ENCODE measurements at places on chromosomes 7 and 10. TPM values are rescaled to one million over a fixed set of nuclear protein-coding genes. Genes with fewer than 3 reads are reported as not detected.
A peak's percentile ranks its signal among the peaks of the same experiment; 100 is the strongest.

DNA sequence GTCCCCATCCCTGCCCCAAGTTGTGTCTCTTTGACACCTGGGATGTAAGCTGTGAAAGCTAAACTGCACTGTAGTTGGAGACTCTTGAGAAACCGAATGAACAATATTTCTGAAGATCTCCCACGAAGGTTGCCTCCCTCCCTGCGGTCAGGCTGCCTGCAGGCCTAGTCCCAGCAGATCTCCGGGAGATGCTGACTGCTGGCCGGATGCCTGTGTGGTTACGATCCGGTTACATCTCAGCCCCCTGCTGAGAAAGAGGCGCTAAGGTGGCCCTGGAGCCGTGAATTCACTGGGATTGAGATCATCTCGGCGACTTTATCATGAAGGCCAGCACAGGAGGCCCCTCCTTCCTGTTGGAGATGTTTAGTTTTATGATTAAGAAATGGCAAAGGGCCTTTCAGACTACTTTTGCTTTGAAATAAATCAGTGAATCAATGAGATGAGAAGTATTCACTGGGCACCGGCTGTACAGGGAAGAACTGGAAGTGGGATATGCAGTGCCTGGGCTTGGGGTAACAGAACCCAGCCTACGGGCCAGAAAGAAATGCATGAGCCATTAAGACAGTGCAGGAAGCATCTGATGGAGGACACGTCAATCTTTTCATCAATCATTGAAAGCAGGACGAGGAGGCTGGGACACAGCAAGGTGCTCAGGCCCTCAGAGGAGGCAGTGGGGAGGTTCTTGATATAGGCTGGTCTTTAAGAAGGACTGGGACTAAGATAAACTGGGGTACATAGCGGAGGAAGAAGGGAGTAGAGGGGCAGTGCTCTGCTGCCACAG lies 177.6 kb downstream of the PRKAG2 start:
- DNase-seq = no peak

DNA sequence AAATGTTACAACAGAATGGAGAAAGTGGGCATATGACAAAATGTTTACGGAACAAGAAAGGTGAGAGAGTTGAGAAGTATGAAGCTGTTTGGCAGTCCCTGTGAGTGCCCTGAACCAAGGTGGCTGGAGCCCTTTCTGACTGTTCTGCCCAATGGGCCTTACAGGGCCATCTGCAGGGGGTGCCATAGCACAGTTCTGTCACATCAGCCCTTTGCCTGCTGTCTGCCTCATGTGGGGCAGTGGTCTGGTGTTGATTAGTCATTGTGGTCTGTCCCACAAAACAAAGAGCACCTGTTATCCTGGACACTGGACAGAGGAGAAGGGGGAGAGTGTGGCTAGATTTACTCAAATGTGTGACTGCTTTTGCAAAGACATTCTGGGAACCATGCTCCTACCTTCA lies 51.5 kb upstream of the OSBPL3 start:
- no peak for DNase-seq

GRCh38 chr10:118045837-118046394 lies 825 bp downstream of the RAB11FIP2 start:
- peak; percentile 30 for DNase-seq

DNA sequence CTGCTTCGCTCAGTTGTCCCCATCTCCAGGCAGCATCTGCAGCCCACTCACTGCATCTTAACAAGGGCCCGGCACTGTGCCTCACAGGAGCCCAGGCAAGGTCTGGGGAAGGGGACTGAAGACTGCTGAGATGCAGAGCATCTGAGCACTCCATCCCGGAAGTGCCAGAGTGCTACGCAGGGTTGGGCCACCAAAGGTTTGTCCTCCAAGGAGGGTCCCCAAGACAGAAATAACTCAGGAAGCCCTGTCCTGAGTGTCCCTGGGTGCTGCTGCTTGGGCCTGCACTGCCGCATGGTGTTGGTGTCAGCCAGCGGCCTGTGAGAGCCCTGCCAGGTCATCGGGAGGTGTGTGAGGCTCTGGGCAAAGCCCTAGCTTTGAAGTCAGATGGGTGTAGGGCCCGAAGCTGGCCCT lies 288.2 kb upstream of the ZMIZ1 start:
- no peak for DNase-seq

GRCh38 chr10:132189016-132189415 lies 2.3 kb downstream of the DPYSL4 start:
- no peak for DNase-seq

DNA sequence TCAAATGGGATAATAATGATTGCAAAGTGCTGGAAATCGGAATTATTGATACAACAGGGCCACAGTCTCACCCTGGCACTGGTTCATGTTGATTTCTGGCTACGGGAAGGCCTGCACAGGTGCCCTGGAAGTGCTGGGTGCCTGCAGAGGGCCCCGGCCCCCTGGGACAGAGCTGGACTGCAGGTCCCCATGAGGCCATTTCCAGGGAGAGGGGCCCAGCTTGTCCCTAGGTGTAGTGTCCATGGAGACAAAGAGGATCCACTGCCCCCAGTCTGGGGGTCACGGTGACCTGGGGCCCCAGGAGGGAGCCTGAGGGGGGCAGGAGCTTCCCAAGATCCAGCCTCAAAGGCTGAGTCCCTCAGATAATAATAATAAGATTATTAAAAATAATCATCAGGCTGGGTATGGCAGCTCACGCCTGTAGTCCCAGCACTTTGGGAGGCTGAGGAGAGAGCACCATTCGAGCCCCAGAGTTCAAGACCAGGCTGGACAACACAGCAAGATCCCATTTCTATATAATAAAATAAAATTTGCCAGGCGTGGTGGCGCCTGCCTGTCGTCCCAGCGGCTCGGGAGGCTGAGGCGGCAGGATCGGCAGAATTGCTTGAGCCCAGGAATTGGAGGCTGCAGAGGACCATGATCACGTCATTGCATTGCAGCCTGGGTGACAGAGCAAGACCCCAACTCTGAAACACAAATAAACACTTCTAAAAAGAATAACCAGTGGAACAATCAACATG lies 98.1 kb downstream of the MICALL2 start:
- DNase-seq = no peak

DNA sequence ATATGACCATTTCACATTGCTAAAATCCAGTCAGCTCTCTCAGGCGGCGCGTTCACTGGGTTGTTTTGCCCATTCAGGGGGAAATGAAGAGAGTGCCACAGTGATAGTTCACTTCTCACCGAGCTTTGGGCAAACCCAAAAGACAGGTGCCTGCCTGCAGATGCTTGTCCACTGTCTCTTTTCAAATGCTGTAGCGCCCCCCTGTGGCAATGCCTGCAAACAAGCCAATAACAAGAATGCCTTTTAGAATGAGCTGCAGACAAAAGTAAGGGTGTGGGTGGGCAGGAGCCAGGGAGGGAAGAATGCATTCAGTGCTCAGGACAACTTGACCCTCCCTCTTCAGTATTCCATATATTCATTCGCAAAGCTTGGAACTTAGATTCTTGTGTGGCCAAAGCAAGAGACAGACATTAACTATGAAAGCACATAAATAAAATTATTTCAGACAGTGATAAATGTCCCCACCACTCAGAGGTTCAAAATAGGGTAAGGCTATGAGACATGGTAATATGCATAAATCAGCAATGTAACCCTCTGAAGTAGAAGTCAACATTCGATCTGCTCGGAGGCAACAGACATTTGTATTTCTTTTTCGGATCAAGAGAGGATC lies 86.9 kb downstream of the JAZF1 start:
- DNase-seq = peak; percentile 64

- no peak for DNase-seq
Observed at GRCh38 chr10:127283576-127283975, 87.2 kb upstream of the INSYN2A start.

- peak; percentile 73 for DNase-seq
Observed at GRCh38 chr10:99435986-99436638, 5.7 kb upstream of the GOT1 start.

GRCh38 chr7:131008840-131009711 lies 275.1 kb upstream of the KLF14 start:
- DNase-seq = no peak

DNA sequence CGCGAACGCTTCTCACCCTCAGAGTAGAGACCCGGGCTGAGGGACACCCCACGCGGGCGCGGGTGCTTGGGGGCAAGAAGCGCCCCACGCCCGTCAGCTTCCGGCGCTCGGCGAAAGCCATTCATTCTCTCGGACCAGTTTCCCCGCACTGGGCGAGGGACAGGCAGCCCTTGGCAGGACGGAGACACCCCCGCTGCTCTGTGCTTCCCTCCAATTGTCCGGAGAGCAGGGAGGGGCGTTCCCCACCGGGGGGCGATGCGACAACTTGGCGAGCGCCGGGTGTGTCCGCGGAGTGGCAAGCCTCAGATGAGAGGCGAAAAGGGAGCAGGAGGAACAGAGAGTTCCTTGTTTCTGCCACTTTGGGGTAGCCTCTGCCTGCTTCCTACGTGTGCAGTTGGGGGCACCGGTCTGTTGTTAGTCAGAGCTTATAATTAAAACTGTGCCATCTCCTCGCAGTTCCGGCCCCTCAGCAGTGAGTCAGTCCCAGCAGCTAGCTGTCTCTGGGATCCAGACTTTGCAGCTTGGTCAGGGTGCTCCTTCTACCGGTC lies 1.7 kb downstream of the GPR158 start:
- DNase-seq = no peak

- DNase-seq = no peak
Observed at GRCh38 chr7:71801976-71802375, 610.2 kb downstream of the CALN1 start.

GRCh38 chr7:12401538-12402364 lies 1.9 kb downstream of the VWDE start:
- no peak for DNase-seq

- peak; percentile 17 for DNase-seq
Observed at GRCh38 chr7:129401228-129401966, 32.8 kb upstream of the STRIP2 start.

DNA sequence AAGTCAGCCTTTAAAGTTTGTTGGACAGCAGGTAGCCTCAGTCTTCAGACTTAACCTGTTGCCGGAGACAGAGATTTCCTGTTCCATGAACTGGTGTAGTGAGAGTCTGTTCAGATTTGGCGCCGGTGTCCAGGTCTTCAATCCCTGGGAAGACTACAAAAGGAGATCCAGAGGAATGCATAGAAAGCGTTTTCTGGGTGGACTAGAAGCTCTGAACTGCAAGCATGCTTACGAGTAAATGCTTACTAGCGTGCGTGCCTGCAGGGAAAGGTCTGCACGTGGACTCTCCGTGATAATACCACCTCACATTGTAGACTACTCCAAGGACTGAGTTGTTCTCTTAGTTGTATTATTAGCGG lies 878 bp downstream of the GLRX3 start:
- peak; percentile 51 for DNase-seq

- DNase-seq = no peak
Observed at GRCh38 chr7:99137411-99138180, 6.3 kb downstream of the SMURF1 start.

DNA sequence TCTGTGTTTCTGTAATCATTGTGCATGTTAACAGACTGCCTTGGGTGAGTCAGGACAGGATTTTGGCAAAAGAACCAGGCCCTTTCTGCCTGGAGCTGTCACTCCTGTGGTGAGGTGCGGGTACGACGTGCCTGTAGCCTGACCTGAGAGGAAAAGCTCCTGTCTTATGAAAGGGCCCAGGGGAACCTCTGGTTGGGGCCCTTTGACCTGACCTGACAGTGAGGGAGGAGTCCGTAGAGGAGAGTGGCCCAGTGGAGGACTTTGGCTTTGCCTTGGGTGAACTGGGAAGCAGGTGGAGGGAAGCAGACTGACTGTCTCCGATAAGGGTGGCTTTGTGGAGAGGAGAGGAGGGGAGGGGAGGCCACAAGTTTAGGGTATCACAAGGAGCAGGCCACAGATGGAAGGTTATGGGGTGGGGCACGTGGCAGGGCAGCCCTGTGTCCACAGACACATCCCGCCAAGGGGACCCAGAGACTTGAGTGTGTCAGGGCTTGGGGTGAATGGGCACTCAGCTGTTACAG lies 6.9 kb downstream of the PFKP start:
- no peak for DNase-seq

DNA sequence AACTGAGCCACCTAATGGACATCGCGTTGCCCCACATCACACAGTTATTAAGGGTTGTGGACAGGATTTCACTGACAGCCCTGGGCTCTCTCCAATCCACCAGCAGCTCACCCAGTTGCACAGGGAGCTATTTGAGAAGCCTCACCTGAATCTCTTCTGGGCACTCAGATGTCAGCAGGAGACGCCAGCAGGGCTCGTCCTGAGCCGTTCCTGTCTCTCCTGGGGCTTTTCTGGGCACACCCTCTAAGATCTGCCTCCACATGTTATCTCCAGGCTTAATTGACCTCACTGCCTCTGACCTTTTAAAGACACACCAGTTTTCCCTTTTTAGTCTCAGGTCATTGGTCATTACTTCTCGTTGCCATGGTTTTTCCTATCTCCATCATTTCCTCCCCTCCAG lies 63.0 kb downstream of the GRID1 start:
- no peak for DNase-seq

DNA sequence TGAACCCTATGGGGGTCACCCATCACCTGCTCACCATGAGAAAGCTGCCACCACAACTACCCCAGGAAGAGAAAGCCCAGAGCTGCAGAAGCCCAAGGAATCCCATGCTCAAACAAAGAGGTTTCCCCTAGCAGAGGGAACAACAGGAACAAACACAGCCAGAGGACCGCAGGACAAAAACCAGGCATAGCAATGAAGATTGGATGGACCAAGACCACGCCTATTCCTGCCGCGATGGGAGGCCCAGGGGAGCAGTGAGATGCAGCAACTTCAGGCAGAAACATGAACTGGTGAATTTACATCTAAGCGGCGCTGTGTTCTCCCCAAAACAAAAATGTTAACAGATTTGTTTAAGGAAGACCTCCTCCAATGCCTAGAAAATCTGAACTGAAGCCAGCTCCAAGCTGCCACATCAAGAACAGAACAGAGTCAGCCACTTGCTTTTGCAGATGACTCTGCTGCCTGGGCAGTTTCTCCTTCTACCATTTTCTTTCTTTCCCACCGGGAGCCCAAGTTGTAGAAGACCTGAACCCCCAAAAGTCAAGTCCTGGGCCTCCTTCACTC lies 134.2 kb upstream of the NEBL start:
- DNase-seq = no peak

DNA sequence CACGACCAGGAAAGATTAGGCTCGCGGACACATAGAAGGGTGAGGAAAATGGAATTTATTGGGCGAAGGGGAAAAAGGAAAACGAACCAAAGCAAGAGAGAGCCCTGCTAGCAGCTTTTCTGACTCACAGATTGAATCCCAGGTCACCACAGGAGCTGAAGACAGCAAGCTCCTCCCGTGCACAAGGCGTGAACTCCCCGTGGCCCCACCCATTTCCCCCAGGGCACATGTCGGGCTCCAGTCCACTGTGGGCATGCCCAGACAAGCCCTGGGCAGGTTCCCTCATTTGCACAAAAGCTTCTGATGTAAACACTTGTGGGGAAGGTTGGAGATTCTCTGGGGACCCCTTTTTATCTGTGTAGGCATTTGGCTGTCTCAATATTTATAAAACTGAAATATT lies 582.4 kb downstream of the SUGCT start:
- DNase-seq = peak; percentile 82

Gene PMPCB
- 41.1 TPM for total RNA-seq

Gene NSUN6
- 4.5 TPM for total RNA-seq

Gene ENTPD7
- 8.5 TPM for total RNA-seq

Gene CCDC7
- total RNA-seq = 0.31 TPM

Gene CCDC172
- not detected for total RNA-seq

Gene ZNF22
- 11.7 TPM for total RNA-seq

Gene STAG3
- 0.05 TPM for total RNA-seq

Gene CDHR1
- not detected for total RNA-seq

Data from HT-29 (cell line).